ENCODE measurements at places on chromosomes 6 and 20.

DNA sequence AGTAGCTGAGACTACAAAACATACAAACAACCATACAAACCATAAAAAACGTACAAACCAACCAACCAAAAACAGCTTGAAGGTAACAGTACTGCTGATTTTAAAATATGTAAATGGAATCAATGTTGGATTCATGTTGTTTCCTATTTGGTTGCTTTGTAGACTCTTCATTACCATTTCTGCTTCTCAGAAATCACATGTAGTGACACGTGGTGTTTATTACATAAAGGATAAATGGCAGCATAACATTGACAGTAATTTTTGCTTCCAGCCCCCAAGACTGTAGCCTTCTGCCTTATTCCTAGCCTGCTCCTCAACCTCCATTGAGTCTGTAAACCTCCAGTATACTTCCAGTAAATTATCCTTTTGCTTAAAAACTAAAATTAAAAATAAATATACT lies 73.3 kb downstream of the KLHL32 start:
- no peak for DNase-seq

- no peak for DNase-seq
Measured at GRCh38 chr6:14059791-14060436, 57.7 kb upstream of the CD83 start.

GRCh38 chr6:137708481-137708880 lies 158.6 kb upstream of the TNFAIP3 start:
- no peak for DNase-seq

- no peak for DNase-seq
Measured at GRCh38 chr6:31358302-31358701, 1.3 kb upstream of the HLA-B start.

DNA sequence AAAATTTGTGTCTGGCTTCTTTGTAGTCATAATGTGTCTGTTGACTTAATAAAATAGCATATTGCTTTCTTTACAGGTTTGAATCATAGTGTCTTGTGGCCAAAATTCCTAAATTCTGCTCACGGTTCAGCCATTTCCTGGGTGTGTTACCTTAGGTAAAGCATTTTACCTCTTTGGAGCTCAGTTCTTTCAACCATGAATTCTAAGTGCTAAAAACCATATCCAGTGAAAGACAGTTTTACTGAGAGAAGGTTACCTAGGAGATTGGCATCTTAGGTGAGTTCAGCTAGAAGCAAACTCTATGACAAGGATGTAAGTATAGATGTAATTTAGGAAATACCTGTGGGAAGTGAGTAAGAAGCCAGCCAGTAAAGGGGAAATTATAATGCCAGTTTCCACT lies 20.7 kb downstream of the CRYBG1 start:
- no peak for DNase-seq

GRCh38 chr6:708237-708598 lies 15.3 kb upstream of the EXOC2 start:
- no peak for DNase-seq

GRCh38 chr6:166398348-166398747 lies 15.6 kb upstream of the MPC1 start:
- DNase-seq = no peak

DNA sequence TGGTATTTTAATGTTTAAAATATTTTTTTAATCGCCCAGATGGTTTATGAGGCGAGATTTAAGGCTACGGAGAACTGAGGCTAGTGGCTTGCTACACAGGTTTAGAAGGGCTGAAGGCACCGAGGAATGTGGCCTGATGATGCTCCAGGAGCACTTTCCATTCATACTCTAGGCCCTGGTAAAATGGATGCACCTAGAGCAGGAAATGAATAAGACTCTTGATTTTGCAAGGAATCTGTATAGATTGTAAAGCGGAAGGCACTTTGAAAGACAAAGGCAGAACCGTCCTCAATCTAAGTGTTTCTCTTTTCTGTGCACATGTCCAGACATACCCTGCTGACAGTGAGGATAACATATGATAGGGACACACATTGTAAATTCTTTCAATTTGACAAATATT lies 30.1 kb downstream of the POU3F2 start:
- no peak for DNase-seq

- DNase-seq = peak; percentile 31
Measured at GRCh38 chr20:32753731-32754130, 8.5 kb upstream of the DNMT3B start.

DNA sequence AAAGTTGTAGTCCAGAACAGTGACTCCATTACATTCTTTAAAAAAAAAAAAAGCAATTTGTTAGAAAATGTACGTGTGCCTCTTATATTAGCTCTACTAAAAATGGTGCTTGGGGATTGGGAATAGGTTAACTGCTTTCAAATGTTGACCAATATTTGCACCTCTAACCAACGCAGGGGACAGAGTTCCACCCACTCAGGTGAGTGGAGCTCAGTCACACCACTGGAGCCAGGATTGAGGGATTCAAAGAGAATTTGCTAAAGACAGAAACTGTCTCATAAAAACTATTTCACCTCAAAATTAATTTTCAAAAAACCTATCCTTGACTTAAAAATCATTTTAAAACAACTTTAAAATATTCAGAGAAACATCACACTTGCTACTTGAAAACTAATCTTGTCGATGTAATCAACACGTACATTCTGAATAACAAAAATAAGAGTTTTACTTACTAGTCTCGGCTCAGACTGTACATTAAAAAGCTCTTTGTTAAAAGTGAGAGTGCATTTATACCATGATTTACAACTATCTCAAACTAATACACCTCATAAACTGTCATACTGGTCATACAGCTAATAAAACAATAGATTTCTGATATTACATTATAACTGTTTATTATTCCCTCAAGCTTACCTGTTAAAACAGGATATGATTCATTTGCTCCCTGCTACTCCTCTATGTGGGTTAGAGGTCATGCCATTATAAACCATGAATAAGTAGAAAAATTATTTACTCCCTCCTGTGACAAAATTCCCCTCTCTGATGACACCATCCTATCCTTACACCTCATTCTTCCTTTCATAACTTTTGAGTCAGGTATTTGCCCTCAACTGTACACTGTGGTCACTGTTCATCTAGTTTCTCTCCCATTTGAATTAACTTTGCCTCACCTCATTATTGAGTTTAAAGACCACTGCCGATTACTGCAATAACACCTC lies 88.6 kb downstream of the PDE10A start:
- no peak for DNase-seq

- DNase-seq = no peak
Measured at GRCh38 chr20:57598060-57598459, 22.2 kb downstream of the ZBP1 start.

- peak; percentile 47 for DNase-seq
Measured at GRCh38 chr6:154154389-154154967, 115.4 kb downstream of the OPRM1 start.

DNA sequence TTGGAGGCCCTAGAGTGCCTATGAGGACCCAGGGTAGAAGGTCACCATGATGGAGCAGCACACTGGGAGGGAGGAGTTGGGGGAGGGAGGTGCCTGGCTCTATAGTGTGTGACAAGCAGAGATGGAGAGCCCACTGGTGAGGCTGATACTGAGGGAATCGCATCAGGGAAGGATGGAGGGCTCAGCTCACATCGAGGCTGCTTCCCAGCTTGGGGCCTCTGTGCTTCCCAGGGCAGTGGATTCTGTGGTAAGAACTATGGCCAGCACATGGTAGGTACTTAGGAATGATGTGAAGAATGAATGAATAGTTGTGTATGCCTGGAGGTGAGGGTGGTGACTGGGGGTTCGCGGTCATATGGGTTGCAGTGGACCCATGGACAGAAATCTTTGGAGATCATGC lies 1.3 kb upstream of the EPB41L1 start:
- no peak for DNase-seq

DNA sequence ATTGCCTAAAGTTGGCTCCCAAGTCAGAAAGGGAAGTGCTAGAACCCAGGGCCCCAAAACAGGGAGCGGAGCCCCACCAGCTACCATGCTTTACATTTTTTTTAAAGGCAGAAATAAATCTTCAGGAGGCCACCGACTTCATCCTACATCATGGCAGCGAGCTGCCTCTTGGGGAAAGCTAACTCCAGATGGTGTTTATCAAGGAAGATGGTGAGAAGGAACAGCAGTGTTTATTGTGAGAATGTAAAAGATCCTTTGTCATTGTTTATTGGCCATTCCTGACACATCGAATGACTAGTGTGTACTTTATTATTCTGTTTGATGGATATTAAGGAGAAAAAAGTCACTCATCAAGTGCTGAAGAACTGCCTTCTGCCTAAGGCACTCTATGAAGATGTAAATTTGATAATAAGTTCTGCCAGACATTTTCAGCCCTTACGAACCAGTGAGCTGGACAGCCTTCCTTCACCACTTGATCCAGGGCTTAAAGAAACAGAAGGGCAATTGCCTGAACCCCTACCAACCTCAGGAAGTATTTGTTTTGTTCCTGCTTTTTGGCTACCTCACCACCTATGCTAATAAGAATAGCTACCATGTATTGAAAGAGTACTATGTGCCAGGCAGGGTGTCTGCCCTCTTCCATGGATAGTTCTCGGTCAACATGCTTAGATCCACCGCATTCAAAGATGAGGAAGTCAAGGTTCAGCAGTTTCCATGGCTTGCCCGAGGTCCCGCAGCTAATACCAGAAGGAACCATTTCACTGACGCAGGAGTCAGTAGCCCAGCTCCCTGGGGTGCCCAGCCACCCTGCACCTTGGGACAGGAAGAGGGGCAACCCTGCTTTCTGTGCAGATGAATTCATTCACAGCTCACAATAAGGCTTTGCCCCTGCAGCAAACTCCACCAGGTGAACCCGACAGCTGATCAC lies 194.7 kb upstream of the RREB1 start:
- no peak for DNase-seq

- peak; percentile 60 for DNase-seq
Measured at GRCh38 chr6:150894935-150895552, 29.5 kb downstream of the MTHFD1L start.

- no peak for DNase-seq
Measured at GRCh38 chr6:36547646-36548400, 544 bp upstream of the STK38 start.

DNA sequence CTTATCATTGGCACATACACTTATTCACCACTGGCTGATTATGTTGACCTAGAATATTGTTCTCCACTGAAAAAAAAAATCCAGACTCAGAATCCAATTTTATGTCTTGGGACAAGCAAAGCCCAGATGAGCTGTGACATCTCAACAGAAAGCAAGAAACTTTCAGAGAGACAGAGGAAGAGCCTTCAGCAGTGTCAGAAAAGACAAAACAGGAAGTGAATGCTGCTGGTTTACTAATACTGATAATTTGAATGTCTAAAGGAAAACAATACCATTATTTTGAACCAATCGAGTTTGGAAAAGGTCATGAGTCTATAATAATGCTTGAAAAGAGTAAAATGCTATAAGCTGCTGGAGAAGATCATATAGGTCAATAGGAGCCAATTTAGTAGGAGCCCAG lies 179.8 kb upstream of the RIMS1 start:
- DNase-seq = no peak

DNA sequence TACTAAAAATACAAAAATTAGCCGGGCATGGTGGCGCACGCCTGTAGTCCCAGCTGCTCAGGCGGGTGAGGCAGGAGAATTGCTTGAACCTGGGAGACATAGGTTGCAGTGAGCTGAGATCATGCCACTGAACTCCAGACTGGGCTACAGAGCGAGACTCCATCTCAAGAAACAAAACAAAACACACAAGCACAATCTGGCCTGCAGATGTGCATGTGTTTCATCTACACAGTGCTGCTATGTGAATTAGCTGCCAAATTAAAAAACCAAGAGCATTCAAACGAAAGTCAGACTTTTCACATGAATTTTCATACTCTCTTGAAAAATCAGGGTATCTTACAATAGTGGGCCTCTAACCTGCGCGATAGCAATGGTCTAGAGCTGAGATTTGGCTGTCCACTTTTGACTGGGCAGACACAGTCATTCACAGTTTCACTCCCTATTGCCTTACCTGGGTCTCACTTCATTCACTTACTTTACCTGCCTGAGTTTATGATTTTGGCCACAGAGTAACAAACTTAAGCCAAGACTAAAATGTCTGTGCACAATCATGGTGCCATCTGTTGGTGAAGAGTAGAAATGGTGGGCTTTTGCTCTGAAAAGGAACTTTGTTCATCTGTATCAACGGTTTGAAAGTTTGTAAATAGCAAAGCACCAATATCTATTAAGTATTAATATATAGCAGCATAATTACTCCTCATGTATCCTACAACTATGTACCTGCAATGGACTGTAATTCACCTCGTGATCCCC lies 138.5 kb upstream of the UST start:
- DNase-seq = no peak

DNA sequence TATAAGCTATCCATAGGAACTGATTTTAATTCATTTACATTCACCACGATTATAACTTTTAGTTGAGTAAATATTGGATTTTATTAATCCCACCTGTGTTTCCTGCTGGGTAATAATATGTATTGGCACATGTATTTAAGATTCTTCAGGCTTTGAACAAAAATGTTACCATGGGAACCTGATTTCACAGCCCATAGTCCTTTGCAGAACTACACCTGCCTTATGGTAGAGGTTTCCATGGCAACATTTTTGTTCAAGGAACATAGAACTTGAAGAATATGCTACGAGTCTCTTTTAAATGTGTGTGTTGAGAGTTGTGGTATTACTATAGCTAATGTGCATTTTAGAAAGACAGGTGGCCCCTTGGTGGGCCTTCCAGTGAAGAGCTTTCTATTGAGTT lies 317.4 kb downstream of the SAMD5 start:
- no peak for DNase-seq

- no peak for DNase-seq
Measured at GRCh38 chr20:24461848-24462247, 7.6 kb upstream of the SYNDIG1 start.

DNA sequence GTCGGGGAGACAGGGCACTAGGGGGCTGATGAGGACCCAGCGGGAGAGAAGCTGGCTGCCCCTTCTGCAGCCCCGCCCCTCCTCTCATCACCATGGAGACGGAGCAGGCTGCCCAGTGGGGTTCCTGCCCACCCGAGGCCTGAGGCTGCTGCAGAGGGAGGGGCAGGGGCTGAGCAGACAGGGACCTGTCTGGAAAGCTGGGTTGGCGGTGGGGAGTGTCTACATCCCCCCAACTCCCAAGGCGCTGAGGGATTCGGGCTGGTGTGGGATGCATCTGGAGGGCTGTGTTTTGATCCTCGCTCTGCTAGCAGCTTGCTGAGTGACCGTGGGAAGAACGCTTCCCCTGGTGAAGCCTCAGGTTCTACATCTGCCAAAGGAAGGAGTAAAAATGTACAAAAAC lies 1.2 kb upstream of the BPI start:
- no peak for DNase-seq

GRCh38 chr20:41398408-41398807 lies 31.8 kb upstream of the EMILIN3 start:
- DNase-seq = no peak

Measured in brain microvascular endothelial cell (primary cell).